ENCODE measurements at places on chromosomes 7 and 10. TPM values are rescaled to one million over a fixed set of nuclear protein-coding genes. Genes with fewer than 3 reads are reported as not detected.

The MEST gene
- not detected for total RNA-seq

- DNase-seq, result peak; percentile 2
These were observed 23.5 kb downstream of the CPEB3 start for GRCh38 chr10:92267343-92267742.

DNA sequence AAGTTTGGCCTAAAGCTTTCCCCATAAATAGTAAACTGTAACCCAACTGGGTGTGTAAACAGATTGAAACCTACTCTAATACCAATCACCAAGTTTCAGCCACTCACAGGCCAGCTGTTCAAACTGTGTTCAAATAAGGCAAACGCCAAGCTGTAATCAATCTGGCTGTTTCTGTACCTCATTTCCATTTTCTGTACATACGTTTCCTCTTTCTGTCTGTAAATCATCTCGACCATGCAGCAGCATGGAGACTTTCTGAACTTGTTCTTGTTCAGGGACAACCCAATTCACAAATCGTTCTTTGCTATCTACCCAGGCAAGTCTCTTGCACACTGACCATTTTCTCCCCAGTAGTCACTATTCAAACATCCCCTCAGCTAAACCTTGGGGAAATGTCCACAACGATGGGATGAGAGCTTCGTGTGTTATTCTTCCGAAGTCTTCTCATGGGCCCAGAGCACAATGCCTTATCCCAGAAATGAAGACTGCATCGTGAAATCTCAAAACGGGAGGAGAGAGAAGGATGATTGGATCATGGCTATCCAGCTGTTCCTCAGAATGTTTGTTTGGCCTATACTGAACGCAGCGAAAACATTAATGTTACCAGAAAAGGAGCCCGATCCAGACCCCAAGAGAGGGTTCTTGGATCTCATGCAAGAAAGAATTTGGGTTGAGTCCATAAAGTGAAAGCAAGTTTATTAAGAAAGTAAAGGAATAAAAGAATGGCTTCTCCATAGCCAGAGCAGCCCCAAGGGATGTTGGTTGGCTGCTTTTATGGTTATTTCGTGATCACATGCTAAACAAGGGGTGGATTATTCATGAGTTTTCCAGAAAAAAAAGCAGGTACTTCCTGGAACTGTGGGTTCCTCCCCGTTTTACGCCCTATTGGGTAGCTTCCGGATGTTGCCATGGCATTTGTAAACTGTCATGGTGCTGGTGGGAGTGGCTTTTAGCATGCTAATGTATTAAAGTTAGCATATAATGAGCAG lies 86.2 kb downstream of the SLC16A9 start:
- no peak for DNase-seq

GRCh38 chr7:30730097-30730496 lies 21.8 kb upstream of the INMT start:
- DNase-seq, result no peak

The SMO gene
- total RNA-seq, result 31.4 TPM

GRCh38 chr7:6306471-6306870 lies 34.0 kb upstream of the CYTH3 start:
- peak; percentile 97 for DNase-seq
